NCI-H345 (cell line): ENCODE measurements at places on chromosomes 5 and 9.

DNA sequence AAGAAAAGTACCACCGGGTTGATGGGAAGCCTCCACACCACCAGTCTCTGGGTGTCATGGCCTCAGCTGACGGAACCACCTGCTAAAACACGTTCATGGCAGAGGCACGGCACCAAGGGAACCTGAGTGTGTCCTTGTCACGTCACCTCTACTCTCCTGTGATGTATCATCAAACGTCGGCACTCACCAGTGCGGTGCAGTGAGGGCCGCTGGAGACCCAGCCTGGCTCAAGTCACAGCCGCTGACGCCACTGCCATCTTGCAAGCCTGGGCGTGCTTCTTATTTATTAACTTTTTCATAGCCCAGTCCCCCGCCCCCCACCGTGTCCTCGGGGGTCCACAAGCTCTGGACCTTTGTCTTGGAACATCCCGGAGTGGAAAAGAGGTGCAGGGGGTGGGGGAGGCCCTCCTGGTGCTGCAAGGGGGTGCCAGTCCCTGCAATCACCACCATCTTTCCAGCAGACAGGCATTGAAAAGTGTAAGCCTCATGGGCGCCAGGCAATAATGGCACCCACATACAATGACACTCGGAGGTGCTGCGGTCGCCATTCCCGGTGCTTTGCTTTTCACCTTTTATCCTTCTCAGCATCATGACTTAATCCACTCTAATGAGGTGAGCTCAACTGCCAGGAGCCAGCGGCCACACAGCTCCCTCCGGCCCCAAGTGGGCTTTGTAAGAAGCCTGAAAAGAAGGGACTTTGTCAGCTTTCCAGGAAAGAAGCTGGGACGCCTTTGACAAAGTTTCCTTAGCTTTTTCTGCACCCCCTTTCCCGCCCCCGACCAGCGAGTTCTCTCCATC is 202.3 kb upstream of the IRX1 start:
- DNase-seq: no peak

DNA sequence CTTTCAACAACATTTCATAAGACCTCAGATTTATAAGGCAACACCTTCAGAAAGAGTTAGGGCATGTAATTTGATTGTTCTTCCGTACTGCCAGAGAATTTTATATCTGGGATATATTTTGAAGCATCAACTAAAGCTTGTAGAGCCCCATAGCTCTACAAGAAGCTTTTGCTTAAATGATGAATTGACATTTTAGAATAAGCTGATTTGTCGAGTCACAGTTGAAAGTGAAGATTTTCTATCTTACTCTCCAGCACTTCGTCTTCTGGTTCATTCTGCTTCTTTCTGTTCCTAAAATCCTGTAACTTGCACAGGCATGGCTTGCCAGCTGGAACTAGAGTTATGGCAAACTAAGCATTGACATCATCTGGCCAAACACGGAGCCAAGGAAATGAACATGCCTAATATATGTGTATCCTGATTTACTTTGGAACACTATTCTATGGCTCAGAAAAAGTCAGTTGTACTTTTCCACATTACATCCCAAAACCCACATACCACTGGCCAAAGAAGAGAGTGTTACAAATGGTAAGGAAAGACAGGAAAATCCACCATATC is 68.6 kb upstream of the MAST4 start:
- DNase-seq: no peak

DNA sequence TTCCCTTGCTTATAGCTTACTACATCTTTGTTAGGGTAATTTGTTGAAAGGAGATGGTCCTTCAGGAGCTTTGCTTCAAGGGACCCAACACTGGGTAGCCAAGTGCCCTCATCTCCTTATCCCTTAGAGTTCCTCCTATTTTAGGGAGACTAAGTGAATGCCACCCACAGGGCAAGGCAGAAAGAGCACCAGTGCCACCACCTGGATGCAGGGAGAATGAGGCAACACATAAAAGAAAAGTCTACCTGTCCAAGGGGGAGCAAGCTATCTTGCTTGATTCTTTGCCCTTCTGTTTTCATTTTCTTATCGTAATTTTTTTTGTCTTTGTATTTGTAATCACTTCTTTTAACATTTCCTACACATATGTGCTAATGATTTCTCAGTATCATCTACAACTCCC is 205.5 kb downstream of the NPR3 start:
- no peak for DNase-seq

DNA sequence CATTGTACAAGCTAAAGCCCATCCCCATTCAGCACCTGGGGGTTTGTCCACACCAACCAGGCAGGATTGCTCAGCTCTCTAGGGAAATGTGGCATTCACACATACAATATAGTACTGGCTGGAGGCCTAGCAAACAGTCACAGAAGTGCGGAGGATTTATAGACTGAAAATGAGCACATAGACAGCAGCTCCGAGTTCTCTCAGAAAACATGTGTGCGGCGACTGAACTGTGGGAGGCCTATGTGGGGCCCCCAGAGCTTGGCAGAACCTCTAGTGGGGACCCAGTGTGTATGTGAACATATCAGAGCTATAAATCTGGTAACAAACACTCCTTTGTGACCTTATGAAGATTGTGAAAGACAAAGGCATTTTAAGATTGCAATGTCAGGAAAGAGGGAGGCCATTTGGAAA is 431.1 kb downstream of the DTWD2 start:
- DNase-seq: no peak

- no peak for DNase-seq
Measured at GRCh38 chr9:78871086-78871451, 574.1 kb downstream of the PSAT1 start.
